H4 (cell line): ENCODE measurements at places on chromosomes 1 and 21. TPM values are rescaled to one million over a fixed set of nuclear protein-coding genes. Genes with fewer than 3 reads are reported as not detected.

TARDBP gene
- total RNA-seq = 47.7 and 67.2 TPM in 2 replicates

USH2A gene
- total RNA-seq = 0.04 TPM in 1 of 2 replicates, not detected in the other

PPT1 gene
- total RNA-seq = 146 and 157 TPM in 2 replicates

FMO1 gene
- total RNA-seq = 0.06 TPM in 1 of 2 replicates, not detected in the other

ADCY10 gene
- 0.02 TPM in 1 of 2 replicates, not detected in the other for total RNA-seq

UBASH3A gene
- not detected in 2 replicates for total RNA-seq

CD5L gene
- not detected in 2 replicates for total RNA-seq

AHCTF1 gene
- total RNA-seq = 18.1 and 21.4 TPM in 2 replicates

UBL4B gene
- not detected in 2 replicates for total RNA-seq

ZSCAN20 gene
- total RNA-seq = 2.9 and 3.8 TPM in 2 replicates

OR2G6 gene
- not detected in 2 replicates for total RNA-seq

PRPF38A gene
- 9.7 and 15.0 TPM in 2 replicates for total RNA-seq

TRAF3IP3 gene
- not detected in 2 replicates for total RNA-seq

S100A14 gene
- total RNA-seq = not detected in 2 replicates

S100B gene
- total RNA-seq = not detected in 2 replicates

ARID4B gene
- 9.5 and 10.0 TPM in 2 replicates for total RNA-seq

KRTAP12-2 gene
- not detected in 2 replicates for total RNA-seq

CAMK2N1 gene
- 3.6 and 4.0 TPM in 2 replicates for total RNA-seq

TMEM79 gene
- total RNA-seq = 1.4 and 7.3 TPM in 2 replicates

SPRR2E gene
- not detected in 2 replicates for total RNA-seq

LIPI gene
- total RNA-seq = not detected in 2 replicates

VASH2 gene
- 0.31 and 2.5 TPM in 2 replicates for total RNA-seq

ORC1 gene
- total RNA-seq = 29.4 and 31.1 TPM in 2 replicates
